ENCODE measurements at places on chromosomes 1 and 21.
A peak's percentile ranks its signal among the peaks of the same experiment; 100 is the strongest.

GRCh38 chr1:44642925-44643324 is 31.4 kb downstream of the TMEM53 start:
- DNase-seq = no peak

DNA sequence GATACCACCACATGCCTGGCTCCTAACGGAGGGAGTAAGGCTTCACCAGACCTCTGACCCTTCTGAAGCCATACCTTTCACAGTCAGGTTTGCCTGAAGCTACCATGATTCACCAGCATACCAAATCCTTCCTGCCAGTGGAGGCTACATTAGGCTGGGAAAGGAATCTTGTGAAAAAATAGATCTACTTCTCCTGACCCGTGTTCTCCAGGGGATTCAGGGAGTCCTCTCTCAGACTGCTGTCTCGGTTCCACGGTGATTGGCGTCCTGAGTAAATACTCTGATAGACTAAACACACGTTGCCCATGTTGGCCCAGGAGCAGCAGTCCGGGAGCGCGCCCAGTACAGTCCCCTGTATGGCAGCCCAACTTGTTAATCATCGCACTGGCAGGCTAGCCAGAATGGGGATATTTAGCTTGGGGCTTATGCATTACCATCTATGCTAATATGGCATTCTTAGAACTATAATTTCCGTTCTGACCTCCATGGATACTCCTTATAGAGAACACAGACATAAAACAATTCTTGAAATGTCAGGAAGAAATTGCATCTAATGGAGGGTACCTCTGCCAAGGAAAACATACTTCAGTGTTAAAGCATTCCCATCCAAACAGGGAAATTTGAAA is 173.2 kb downstream of the ROR1 start:
- no peak for DNase-seq

GRCh38 chr1:28296401-28297261 is 32.2 kb upstream of the MED18 start:
- peak; percentile 91 for DNase-seq

- peak; percentile 8 for DNase-seq
Measured at GRCh38 chr1:80533093-80533492, 1267.6 kb upstream of the ADGRL2 start.

GRCh38 chr1:167517535-167518330 is 596 bp downstream of the CD247 start:
- no peak for DNase-seq

DNA sequence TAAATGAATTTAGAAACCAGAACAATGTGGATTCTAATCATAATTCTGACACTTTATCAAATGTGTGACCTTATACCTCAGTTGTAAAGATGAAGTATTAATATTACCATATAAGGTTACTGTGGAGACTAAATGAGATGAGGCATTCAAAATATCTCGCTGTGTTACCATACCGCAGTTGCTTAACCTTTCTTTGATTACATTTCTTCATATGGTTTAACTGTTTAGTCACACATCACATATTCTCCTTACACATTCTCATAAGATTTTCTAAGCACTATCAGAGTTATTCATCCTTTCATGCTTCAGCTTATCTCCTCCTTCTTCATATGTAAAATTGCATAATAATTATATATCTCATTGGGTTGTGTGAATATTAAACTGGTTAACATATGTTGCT is 88.9 kb downstream of the LRRC53 start:
- no peak for DNase-seq

DNA sequence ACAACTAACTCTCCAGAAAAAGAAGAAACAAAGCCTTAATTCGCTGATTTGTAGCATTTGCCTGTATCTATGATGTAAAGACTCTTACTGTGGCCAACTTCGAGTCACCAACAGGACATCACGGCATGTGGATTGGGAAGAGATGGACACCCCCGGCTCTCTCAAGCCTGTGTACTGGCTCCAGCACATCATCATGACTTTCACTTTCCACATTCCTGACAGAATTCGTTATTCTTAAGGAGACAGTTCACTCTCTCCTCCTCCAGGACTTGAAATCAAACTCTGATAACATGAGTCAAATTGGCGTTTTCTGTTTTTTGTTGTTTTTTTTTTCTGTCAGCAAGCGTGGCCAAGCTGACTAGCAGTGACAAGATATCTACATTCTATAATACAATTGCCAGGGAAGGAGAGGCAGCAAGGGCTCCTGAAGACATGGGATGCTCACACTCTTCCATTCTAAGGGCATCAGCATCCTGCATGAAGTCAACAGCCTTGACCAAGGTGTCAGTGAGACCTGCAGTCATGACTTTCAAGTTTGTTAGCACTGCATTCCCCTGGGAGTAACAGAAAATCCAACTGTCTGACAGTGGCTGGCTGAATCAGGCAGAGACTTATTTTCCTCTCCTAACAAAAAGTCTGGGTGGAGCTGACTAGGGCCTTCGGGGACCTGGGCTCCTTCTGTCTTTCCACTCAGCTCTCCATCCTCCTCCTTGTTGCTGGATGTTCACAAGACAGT is 13.3 kb upstream of the TRAF3IP3 start:
- no peak for DNase-seq

DNA sequence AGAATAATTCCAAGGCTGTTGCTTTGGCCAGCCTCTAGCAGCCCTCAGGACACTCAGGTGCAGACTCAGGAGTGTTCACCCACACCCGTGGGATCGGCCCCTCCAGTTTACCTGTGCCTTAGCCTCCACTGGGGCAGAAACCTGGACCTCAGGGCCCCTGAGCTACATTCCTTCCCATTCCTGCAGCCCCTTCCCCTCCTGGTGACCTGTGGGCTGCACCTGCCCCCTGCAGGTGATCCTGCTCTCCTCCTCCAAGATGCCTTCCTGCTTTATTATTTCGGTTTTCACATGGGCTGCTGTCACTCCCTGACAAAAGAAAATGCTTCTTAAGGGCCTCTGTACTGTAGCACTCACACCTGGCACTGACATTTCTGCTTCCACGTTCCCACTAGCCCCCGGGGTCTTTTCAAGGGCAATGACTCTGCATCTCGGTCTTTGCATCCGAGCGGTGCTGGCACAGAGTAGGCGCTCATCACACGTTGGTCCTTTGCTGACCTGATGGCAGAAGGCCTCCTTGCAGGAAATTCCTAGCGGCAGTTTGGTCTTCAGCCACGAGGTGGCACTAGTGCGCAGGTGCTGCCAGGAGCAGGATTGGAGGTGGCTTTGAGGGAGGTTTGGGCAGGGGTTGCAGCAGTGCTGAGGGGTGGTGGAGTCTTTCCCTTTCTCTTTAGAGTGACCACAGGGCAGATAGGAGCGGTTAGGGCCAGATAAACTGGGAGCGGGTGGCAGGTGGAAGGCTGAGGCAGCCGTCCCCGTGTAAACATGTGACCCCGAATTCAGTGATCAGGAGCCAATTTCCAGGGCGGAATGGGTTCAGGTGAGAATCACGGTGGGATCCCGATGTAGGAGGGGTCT is 25.3 kb upstream of the ETV3 start:
- peak; percentile 93 for DNase-seq

DNA sequence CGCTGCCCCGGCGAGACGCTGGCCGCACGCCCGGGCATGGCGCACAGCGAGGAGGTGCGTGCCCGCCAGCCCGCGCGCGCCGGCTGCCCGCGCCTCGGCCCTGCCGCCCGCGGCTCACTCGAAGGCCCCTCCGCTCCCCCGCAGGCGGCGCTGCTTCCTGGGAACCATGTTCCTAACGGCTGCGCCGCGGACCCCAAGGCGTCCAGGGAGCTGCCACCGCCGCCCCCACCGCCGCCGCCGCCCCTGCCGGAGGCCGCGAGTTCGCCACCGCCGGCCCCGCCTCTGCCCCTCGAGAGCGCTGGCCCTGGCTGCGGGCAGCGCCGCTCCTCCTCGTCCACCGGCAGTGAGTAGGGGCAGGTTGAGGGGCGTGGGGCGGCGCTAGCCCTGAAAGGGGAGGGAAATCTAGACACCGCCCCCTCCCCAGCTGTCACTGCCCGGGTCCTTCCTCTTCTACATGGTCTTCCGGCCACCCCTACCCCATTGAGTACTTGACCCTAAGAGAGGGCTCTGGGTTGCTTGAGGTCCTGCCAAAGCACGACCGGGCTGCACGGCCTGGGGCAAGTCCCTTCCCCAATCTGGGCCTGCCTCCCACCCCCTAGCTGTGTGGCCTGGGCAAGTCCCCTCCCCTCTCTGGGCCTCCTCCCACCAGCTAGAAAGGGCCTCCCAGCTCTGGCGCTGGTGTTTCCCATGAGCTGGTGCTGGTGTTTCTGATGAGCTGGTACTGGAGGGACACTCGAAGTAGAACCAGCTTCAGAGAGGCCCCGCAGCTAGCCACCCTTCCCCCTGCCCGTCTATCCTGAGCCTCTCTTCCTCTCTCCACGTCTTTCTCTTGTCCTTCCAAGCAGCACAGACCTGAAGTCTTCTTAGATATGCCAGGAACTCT is 17.0 kb downstream of the TNFRSF25 start:
- DNase-seq = peak; percentile 75

DNA sequence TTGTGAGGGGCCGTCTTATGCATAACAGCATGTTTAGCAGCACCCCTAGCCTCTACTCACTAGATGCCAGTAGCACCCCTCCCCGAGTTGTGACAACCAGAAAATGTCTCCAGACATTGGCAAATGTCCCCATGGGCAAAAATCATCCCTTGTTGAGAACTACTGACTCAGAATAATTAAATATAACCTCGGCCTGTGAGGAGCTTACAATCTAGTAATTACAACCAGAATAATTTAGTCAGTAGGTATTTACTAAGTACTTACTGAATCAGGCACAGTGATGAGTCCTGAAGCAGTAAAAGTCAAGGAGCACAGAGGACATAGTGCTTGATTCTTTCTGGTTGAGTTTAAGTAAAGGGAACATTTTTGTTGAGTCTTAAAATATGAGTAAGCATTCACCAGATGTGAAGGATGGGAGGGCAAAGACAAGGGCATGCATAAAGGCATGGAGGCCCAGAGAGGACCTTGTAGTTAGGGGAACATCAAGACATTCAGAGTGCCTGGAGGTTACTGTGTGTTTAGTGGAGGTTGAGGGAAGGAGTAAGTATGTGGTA is 44.1 kb upstream of the KCNQ4 start:
- no peak for DNase-seq

- DNase-seq = no peak
Measured at GRCh38 chr1:106290805-106291501, 765.5 kb upstream of the PRMT6 start.

GRCh38 chr1:171738911-171739310 is 3.0 kb downstream of the VAMP4 start:
- no peak for DNase-seq

GRCh38 chr1:216140730-216141524 is 282.3 kb downstream of the USH2A start:
- DNase-seq = no peak

- DNase-seq = no peak
Measured at GRCh38 chr21:15841856-15842564, 112.2 kb downstream of the USP25 start.

GRCh38 chr1:222042120-222042519 is 300.2 kb upstream of the DUSP10 start:
- no peak for DNase-seq

DNA sequence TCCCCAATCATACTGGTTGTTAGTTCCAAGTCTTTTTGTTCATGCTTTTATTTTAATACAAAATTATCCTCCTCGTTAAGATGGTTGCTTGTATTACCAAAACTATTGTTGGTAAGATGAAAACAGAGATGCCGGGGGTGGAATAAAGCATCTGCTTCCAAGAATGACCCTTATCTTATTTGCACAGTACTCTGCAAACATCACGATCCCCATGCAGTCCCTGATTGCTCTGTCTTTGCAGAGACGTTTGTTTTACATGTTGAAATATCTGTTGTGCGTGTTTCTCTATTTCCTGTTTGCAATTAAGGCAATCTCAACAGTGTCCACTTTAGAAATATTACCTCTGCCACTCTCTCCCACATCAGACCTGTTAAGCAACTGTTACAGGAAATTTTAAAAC is 141.3 kb upstream of the NCAM2 start:
- DNase-seq = no peak

- DNase-seq = no peak
Measured at GRCh38 chr21:41267346-41267745, 49.3 kb upstream of the FAM3B start.

- no peak for DNase-seq
Measured at GRCh38 chr1:111489604-111490003, 13.8 kb downstream of the ADORA3 start.

DNA sequence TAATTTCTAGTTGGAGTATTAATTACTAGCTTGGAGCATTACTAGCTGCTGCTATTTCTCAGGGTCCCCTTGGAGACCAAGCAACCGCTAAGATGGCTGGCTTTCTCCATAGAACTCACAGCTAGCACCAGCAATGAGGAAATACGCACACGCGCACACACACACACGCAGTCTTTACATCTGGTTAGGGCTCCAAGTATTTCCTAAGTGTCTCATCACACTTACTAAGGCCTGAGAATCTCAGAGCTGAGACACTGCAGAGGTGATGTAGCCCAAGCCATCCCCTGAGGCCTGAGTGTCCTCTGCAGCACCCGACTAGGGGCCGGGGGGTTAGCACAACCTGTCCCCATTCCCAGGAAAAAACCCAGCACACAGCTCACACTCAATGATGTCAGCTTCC is 42.5 kb downstream of the ITPKB start:
- DNase-seq = no peak

GRCh38 chr1:232901255-232901654 is 49.2 kb upstream of the NTPCR start:
- peak; percentile 8 for DNase-seq

DNA sequence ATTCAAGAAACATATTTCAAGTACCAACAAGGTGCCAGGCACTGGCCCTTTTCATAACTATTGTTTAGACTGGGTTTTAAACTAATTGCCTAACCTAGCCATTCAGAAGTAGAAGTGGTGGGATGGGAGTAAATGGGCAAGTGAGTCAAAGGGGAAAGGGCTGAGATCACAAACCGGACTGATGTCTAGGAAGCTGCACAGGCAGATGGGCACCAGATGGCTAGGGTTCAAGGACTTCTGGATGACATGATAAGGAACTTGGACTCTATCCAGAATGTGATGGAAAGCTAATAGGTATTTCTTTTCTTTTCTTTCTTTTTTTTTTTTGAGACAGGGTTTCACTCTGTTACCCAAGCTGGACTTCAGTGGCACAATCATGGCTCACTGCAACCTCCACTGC is 46.6 kb downstream of the LYST start:
- DNase-seq = no peak

DNA sequence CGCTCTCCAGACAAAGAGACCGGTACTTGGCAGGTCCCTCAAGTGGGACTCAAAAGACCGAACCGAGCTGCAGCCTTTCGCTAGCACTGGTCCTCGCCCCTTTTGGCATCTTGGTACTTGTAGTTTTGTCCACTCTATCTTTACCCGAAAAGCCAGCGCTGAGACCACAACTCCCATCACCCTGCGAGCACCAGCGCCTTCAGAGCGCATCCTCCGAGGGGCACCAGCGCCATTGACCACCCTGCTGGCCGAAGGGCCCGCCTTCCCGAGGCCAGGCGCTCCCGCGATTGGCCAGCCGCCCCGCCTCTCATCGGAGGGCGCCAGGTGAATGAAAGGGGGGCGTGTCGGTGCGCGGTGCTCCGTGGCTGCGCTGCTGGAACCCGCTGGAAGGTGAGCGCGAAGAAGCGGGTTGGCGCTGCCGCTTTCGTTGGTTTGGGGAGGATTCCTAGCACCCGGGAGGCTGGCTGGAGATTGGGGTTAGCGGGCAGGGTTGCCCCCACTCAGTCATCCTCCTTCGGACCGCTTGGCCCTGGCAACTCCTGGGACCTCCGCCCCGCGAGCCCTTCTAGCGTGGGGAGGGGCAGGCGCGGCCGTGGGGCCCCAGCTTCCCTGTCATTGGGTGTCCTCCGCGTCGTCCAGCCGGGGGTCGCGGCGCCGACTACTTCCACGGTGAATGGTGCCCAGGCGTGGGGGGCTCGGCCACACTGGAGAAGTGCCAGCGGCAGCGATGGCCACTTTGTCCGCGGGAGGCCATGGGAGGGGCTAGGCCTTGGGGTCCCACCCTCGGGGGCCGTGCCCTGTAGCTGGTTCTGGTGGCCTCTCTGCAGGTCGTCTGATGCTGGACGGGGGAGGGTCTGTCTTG is at the start of gene ZBTB8B:
Gene ZBTB8B (plus strand): TSS at position 357 of the 862 bp plus-strand sequence. CDS start 5,553 bp downstream, outside the sequence.
- DNase-seq = peak; percentile 99

Data from GM23338 (cell line).